Right forelimb (tissue), 1 donor: ENCODE measurements at places on chromosomes 5 and 9.
A peak's percentile ranks its signal among the peaks of the same experiment; 100 is the strongest.

- no peak for DNase-seq
Observed at GRCh38 chr5:90590-91547, 1.1 kb upstream of the PLEKHG4B start.

DNA sequence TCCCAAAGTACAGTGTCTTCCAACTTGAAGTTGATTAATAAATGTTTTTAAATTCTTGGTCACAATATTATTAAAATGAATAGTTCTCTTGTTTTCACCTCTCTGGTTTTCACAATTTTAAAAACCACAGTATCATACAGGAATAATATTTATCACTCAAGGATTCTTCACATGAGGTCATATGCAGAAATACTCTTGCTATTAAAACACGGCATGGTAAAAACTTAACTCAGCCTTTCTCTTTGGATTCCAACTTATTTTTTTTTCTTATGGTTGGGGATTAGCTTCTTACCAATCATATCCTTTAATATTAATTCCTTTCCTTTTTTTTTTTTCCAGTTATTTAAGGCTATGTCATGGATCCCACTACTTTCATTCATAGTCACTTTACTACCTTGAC lies 289.4 kb downstream of the ADAMTS6 start:
- no peak for DNase-seq

GRCh38 chr9:36462245-36462644 lies 62.2 kb upstream of the RNF38 start:
- DNase-seq: no peak

DNA sequence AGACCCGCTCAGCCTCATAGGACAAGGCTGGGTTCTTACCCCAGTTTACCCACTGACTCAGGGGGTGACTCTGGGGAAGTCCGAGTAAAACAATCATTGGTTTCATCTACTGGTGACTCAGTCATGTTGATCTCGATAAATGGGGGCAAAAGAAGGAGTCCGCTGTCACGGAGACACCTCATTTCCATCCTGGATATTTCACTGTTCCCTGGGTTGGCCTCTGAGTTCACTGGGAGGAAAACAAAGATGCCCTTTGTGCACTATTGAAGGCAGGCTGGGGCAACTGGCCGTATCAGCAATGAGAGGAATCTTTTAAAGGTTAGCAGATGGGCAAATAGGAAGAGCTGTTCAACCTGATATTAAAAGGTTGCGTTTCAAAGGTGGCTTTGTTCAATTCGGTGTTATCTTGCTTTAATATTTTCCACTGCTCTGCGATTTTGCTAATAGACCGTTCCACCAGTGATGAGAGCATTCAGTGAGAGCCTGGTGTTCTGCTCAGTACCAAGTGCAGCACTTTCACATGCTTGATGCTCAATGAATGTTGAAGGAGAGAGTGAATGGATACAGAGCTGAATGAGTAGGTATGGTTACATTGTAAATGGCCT lies 110.2 kb upstream of the EGFLAM start:
- no peak for DNase-seq

- no peak for DNase-seq
Observed at GRCh38 chr9:96464426-96464825, 14.5 kb downstream of the HABP4 start.

DNA sequence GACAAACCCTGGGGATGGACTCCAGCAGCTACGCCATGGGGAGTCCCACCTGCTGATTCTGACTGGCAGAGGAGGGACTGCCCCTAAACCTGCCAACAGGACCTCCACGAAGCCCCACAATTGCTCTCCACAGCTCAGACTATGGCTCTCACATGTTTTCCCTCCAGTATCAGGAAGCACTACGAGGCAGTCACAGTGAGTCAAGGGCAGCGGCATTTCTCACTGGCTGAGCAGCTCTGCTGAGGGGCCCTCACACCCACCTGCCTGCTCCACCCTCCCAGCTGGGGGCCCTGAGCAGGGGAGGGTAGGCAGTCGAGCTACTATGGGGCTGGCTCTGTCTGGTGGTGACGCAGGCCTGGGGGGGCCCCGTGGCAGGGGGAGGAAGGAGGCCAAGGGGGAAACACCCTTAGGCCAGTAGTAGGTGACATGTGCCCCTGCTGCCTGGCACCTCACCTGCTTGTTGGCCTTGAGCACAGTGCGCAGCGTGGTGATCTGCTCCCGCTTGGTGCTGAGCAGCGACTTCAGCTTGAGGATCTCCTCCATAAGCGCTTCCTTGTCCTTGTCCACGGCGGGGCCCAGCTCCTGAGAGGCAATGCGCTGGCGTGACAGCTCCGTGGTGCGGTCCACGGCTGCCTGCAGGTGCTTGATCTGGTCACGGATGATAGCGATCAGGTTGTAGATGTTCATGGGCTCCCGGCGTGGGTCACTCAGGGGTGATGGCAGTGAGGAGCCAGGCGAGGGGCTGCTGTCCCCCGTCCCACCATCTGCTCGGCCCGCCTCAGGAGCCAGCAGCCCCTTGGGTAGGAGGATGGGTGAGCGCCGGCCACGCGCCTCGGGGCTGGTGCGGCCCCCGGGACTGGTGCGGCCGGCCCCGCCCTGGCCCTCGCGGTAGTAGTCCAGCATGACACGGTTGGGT lies 46.3 kb downstream of the BICD2 start:
- DNase-seq: no peak

DNA sequence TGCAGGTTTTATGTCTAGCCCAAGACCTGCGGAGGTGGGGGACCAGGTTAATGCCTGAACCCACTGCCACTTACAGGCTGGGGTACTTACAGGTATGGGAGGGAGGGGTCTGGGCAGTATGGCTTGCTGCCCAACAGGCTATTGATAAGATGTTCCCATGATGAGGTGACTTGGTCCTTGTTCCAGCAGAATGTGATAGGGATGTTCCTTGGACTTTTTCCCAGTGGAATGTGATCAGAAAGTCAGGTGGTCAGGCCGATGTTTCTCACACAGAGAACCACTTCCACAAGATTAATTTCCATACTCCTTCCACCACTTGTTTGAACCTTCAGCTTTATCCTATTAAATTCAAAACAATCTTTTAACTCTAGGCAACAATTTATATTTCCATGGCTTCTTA lies 27.0 kb upstream of the GPX3 start:
- no peak for DNase-seq

DNA sequence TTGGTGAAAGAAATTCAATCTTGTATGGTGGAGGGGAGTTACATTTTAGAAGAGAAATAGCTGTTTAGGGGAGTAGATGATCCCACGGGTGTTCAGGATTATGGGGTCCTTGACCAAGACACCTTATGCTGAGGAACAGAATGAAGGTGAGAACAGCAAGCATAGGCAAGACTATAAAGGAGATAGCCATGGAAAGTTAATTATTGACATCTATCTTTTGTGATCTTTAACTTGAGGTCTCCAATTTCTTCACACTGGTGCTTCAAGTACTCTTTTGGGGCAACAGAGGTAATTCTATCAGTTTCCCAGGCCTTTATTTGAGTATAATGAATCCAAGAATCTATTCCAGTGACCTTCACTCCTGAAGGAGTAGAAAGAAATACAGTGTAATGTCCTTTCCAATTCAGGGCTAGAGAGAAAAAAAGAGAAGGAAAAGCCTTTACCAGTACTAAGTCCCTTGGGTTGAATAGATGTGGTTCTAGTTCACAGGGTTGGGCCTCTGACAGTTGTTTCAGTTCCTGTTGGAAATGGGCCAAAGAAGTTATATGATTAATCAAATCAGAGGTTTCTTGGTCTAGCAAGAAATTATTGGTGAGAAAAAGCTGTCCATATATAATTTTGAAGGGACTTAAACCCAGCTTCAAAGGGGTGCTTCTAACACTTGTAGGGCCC lies 2104.1 kb upstream of the ACO1 start:
- no peak for DNase-seq

- no peak for DNase-seq
Observed at GRCh38 chr9:75432888-75433287, 344.6 kb downstream of the OSTF1 start.

DNA sequence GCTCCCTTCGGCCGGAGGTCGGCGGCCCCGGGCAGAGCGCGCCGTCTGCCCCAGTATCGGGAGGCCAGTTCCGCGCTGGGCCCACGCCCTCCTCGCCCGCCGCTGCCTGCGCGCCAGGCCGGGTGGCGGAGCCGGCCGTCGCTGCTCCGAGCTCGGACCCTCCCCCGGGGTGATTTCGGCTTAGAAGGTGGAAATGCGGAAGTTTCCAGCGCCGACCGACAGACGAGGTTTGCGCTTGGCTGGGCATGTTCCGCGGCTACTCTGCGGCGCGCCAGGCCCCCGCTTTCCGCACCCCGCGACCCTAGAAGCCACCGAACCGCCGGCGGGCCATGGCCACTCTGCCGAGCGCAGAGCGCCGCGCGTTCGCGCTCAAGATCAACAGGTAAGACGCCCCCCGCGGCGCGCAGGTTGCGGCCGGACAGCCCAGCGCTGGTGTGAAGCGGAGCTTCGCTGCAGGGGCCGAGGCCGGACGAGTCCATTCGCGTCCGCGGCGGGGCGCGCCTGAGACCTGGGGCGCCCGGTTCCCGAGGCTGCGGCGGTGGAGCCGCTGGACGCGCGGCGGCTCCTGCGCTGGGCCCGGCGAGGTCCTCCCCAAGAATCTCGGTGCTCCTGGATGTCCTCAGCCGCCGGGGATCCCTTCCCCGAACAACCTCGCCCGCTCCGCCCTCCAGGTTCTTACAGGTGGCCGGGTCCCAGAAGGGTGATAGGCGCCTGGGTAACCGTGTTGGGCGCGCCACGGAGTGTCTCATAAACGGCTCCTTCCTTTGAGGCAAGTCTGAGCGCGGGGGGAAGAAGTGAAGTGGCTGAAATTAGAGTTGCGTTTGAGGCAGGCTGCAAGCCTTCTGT lies at the start of gene DOCK8:
Gene DOCK8, plus strand, starts transcription at position 218 of the 846 bp plus-strand sequence. Its CDS starts 112 bp downstream, at position 330.
- DNase-seq: peak; percentile 75

- DNase-seq: no peak
Observed at GRCh38 chr5:137360607-137361006, 138.5 kb downstream of the SPOCK1 start.

GRCh38 chr5:66739021-66739420 lies 142.8 kb downstream of the MAST4 start:
- DNase-seq: no peak

DNA sequence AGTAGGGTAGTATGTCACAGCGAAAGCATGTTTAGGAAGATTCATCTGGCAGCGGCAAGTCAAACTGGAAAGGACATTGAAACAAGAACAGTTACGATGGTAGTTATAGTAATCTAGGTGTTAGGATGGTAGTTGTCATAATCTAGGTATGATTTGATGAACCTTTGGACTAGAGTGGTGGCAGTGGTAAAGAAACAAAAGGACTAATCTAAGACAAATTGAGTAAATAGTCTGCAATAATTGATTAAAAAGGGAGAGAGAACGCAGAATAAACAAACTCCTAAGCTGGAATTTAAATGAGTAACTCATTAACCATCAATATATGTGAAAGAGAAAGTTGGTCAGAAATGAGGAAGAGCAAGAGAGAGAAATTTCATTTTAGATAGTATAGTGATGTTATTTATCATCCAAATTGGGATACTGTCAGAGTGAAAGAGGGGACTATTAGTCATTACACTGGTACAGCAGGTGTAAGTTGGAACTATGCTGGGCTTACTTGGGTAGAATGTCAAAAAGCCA lies 56.8 kb downstream of the MTREX start:
- no peak for DNase-seq

DNA sequence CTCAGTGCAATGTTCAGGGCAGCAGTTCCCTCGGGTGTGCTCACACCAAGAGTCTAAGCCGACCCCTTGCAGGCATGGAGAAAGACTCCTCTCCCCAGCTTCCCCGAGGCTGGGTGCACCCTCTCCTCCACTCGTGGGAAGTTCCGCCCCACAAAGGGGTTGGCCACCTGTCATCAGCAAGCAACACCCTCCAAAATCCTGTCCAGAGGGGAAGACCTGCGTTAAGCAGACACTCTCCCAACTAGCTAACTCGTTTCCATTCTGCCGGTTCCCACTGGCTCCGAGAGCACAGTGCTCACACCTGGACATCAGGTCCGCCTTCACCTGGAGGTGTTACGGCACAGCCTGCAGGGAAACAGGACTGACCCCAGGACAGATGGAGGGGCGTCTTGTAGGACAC lies 117.9 kb upstream of the IRX4 start:
- DNase-seq: no peak

DNA sequence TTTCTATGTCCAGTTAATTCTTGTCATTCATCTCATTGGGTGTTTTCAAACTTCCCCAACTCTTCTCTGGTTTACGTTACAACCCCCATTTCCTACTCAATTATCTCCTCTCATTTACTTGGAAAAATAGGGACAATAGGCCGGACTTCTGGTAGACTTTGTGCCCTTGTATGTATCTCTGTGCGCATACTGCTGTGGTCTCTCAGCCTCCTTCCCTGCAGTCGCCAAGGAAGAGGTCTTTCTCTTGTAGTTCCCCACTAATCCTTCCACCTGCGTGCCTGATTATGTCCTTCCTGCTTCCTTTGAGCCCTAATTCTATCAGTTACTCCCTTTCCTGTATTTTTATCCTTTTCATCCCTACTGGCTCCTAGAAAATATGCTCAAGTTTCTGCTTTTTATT lies 176.3 kb downstream of the GDNF start:
- no peak for DNase-seq

DNA sequence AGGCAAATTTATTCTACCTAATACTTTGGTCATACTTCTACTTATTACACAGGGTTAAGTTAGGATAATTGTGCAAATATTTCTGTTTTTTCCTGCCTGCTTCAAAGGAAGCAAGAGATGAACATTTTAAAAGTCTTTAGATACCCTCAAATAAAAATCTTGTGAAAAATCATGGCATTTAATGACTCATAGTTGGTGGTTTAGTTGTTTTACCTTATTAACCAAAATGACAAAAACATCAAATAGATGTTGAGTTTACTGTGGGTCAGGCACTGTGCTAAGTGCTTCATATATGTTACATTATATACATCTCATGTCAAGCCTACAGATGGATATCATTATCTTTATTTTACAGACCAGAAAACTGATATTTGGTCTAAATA lies 54.4 kb downstream of the ZNF474 start:
- no peak for DNase-seq

DNA sequence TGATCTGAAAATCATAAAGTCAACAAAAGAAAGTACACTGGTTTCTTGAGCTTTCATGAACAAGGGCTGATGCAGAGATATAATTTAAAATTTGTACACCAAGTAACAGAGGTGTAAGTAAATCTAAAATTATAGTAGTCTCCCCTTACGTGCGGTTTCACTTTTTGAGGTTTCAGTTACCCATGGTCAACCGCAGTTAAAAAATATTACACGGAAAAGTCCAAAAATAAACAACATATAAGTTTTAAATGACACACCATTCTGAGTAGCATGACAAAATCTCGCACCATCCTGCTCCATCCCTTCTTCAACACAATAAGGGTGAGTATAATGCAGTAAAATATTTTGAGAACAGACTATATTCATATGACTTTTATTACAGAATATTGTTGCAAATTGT lies 54.4 kb downstream of the AUH start:
- no peak for DNase-seq

GRCh38 chr5:109394806-109395205 lies 15.0 kb downstream of the PJA2 start:
- no peak for DNase-seq

GRCh38 chr5:124713595-124713994 lies 32.8 kb downstream of the ZNF608 start:
- DNase-seq: no peak
